ENCODE measurements at places on chromosomes 2 and 18.

- H3K4me1 ChIP-seq, result no peaks in the 10 kb centered on the region
- no peak overlapping the region for H3K27ac ChIP-seq
- H3K36me3 ChIP-seq, result no peaks in the 10 kb centered on the region
- no peak for DNase-seq
- H3K27me3 ChIP-seq, result no peaks in the 10 kb centered on the region
Measured at GRCh38 chr18:23416298-23416697, 36.8 kb upstream of the RIOK3 start.

- DNase-seq, result no peak
- H3K27ac ChIP-seq, result no peak overlapping the region
- no peak overlapping the region for H3K4me3 ChIP-seq
- H3K36me3 ChIP-seq, result no peaks in the 10 kb centered on the region
- H3K27me3 ChIP-seq, result no peaks in the 10 kb centered on the region
- H3K4me1 ChIP-seq, result peaks cover 3% of the 10 kb centered on the region
Measured at GRCh38 chr2:47908682-47909081, 2.4 kb upstream of the FBXO11 start.

- H3K36me3 ChIP-seq, result no peaks in the 10 kb centered on the region
- no peak for DNase-seq
- no peak overlapping the region for H3K4me3 ChIP-seq
- H3K4me1 ChIP-seq, result no peaks in the 10 kb centered on the region
- H3K27me3 ChIP-seq, result no peaks in the 10 kb centered on the region
Measured at GRCh38 chr2:184938221-184938985, 340.1 kb downstream of the ZNF804A start.

- no peak for DNase-seq
- H3K4me1 ChIP-seq, result no peaks in the 10 kb centered on the region
- H3K36me3 ChIP-seq, result no peaks in the 10 kb centered on the region
- H3K27ac ChIP-seq, result no peak overlapping the region
- H3K27me3 ChIP-seq, result peaks cover 7% of the 10 kb centered on the region
- H3K4me3 ChIP-seq, result no peak overlapping the region
Measured at GRCh38 chr2:112733456-112733855, 12.6 kb downstream of the NT5DC4 start.

- H3K36me3 ChIP-seq, result no peaks in the 10 kb centered on the region
- no peak overlapping the region for H3K27ac ChIP-seq
- no peak overlapping the region for H3K4me3 ChIP-seq
- no peaks in the 10 kb centered on the region for H3K27me3 ChIP-seq
Measured at GRCh38 chr2:15092691-15093090, 460.2 kb downstream of the LRATD1 start.

DNA sequence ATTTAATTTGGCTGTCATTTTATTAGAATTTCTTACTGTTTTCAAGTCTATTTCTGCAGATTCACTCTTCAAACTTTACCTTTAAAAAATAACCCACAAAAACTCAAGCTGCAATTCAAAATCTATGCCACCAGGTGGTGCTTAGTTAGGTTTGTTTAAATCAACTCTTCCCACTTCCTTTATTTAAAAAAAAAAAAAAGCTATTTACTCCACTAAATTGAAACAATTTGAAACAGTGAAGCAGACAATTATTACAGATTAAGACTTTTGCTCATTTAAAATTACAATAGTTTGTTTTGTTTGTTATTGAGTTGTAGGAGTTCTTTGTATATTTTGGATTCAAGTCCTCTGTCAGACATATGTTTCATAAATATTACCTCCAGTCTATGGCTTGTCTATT lies 300.0 kb downstream of the PDE11A start:
- H3K36me3 ChIP-seq, result no peaks in the 10 kb centered on the region
- H3K27ac ChIP-seq, result no peak overlapping the region
- peaks cover 4% of the 10 kb centered on the region for H3K27me3 ChIP-seq
- H3K4me1 ChIP-seq, result no peaks in the 10 kb centered on the region
- no peak for DNase-seq

DNA sequence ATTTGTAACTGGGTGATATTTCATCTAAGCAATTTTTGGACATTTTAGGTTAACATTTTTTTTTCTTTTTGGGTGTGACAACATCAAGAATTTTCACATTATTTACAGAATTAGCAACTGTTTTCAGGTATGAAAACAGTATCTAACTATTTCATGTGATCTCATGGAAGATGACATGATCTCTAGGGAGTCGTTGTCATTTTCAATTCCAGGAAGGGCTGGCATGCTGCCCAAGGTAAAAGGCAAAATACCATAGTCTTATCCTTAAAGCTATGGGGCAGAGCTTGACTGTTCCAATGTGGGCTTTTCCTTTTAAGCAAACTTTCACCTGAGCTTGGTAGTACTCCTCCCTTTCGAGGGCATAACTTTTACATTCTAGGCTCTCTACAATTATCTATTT lies 443.7 kb downstream of the DSEL start:
- no peak for DNase-seq
- H3K4me1 ChIP-seq, result no peaks in the 10 kb centered on the region
- H3K36me3 ChIP-seq, result no peaks in the 10 kb centered on the region
- H3K4me3 ChIP-seq, result no peak overlapping the region
- H3K27ac ChIP-seq, result no peak overlapping the region

DNA sequence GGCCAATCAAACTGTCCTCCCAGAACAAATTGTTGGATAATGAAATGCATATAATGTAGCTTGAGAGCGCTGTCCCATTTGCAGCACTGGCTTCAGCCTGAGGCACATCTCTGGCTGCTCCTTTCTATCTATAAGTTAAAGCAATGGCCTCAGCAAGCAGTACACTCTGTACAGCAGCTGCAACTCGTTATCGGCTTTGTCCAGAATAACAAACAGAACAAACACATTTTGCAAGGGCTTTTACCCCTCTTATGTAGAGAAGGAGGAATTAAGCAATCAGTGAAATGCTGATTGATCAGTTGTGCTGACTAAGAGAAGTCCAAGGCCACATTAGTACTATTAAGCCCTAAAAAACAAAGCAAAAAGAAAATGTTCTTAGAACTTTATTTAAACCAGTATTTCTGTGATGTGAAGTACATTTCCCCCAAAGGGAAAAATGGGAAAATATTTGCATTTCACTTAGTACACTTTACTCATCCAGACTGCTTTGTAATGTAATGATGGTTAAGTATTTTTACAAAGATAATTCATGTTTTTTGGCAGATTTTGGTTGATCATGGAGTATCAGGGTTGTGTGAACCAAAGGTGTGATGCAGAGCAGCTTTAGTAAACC lies 15.0 kb upstream of the CPS1 start:
- H3K27ac ChIP-seq, result no peak overlapping the region
- no peak overlapping the region for H3K4me3 ChIP-seq
- H3K4me1 ChIP-seq, result no peaks in the 10 kb centered on the region
- no peaks in the 10 kb centered on the region for H3K36me3 ChIP-seq
- no peaks in the 10 kb centered on the region for H3K27me3 ChIP-seq

GRCh38 chr2:20425371-20425881 lies 21.4 kb upstream of the RHOB start:
- no peak overlapping the region for H3K27ac ChIP-seq
- no peaks in the 10 kb centered on the region for H3K36me3 ChIP-seq
- no peaks in the 10 kb centered on the region for H3K27me3 ChIP-seq
- peaks cover 19% of the 10 kb centered on the region for H3K4me1 ChIP-seq

- no peaks in the 10 kb centered on the region for H3K27me3 ChIP-seq
- no peak for DNase-seq
- no peaks in the 10 kb centered on the region for H3K4me1 ChIP-seq
- H3K36me3 ChIP-seq, result no peaks in the 10 kb centered on the region
- no peak overlapping the region for H3K27ac ChIP-seq
Measured at GRCh38 chr2:214536625-214537024, 125.8 kb downstream of the VWC2L start.

DNA sequence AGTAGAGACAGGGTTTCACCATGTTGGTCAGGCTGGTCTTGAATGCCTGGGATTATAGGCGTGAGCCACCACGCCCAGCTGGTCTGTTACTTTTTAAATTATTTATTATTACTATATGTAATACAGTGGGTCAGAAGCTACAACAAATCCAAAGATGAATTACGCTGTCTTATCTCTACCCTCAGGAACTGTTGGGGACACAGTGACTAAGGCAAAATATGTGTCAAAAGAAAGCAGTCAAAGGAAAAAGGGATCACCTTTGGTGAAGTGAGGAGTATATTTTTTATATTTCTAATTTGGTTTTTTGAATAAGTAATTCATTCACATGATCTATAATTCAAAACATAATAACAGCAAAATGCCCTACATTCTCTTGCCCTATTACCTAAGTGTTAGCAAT lies 4.7 kb downstream of the CREB1 start:
- no peak overlapping the region for H3K4me3 ChIP-seq
- H3K27ac ChIP-seq, result peak overlapping the region; percentile 85
- H3K36me3 ChIP-seq, result no peaks in the 10 kb centered on the region
- H3K27me3 ChIP-seq, result no peaks in the 10 kb centered on the region

DNA sequence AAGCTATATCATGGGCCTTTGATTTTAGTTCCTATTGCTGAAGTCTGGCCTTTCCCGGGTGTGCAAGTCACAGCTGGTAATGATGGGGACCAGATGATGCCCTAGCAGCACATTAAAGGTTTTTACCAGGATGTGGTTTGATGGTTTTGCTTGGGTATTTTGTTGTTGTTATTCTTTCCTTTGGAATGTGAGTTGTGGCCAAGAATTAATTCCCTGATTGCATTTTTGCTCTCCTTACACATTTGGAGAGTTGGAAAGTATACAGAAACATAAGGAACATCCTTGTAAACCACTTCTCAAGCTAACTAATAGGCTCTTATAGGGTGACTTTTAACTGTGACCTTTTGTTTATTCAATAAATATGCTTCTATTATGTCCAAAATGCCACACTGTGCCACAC lies 154.1 kb upstream of the MMADHC start:
- no peaks in the 10 kb centered on the region for H3K27me3 ChIP-seq
- DNase-seq, result no peak
- H3K4me3 ChIP-seq, result no peak overlapping the region
- H3K36me3 ChIP-seq, result no peaks in the 10 kb centered on the region

DNA sequence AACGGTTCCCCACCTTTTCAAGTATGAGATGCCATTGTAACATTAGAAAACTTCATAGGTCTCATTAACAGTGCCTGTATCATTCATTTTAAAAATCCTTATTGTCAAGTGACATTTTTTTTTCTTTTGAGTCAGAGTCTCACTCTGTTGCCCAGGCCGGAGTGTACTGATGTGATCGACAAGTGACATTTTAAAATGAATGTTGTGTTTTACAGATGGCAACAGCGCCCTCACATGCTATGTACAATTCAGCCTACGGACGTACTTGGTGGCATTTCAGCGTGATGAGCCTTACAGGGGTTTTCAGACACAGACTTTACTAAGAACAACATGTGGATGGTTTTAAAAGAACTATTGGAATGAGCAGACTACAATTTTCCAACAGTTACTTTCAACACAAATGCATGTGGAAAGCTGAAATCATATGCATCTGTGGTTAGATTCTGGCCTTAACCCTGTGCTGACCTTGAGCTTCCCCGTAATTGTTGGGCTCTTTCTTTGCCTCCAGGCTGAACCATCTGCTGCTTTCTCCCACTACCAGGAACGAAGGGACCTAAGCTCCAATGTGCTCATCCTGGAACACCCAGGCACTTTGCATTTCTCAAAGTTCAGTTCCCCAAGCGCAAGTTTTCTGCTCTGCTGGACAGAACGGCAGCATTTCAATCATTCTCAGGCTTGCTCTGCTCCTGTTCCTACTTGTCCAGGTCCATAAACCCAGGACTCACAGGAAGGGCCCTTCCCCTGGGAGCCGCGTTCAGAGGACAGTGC lies 119.9 kb upstream of the NDUFV2 start:
- no peak for DNase-seq
- no peak overlapping the region for H3K4me3 ChIP-seq
- no peaks in the 10 kb centered on the region for H3K4me1 ChIP-seq
- H3K27ac ChIP-seq, result no peak overlapping the region
- peaks cover 4% of the 10 kb centered on the region for H3K27me3 ChIP-seq

DNA sequence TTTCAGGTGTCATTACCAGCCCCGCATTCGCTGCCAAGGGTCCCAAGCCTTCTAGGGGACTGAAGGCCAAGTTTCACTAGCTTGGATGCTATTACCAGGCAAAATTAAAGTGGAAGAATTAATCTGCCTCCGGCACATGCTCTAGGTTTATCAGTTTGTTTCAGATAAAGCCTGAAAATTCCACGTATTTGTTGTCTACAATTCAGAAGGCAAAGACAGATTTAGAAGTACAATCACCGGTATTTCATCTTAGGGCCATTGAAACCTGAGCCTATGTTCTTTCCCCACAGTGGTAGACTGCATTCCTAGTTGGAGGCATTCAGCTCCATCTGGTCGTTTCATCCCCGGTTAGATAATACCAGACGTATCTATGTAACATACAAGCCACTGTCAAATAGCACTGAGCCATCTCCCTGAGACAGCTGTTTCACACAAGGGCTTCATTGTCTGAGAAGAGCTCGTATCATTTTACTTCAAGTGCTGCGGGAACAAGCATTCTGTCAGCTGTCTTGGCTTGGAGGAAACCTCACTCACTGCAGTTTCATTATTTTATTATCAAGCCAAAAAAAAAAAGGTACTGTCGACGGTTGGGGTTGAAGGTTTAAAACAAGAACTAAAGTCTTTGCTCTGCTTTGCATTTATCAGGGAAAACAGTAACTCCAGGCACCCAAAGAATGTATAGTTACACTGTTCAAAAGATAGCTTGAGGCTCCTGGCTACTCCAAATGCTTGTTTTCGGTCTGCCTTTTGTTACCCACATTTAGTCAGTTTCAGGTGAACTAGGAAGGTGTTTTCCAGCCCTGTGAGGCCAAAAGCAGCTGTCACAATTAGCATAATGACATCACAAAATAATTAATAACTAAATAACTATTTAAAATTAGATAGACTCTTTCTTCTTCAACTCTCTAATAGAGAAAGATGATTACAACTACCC lies 76.7 kb downstream of the TGIF1 start:
- H3K27me3 ChIP-seq, result no peaks in the 10 kb centered on the region
- DNase-seq, result no peak

DNA sequence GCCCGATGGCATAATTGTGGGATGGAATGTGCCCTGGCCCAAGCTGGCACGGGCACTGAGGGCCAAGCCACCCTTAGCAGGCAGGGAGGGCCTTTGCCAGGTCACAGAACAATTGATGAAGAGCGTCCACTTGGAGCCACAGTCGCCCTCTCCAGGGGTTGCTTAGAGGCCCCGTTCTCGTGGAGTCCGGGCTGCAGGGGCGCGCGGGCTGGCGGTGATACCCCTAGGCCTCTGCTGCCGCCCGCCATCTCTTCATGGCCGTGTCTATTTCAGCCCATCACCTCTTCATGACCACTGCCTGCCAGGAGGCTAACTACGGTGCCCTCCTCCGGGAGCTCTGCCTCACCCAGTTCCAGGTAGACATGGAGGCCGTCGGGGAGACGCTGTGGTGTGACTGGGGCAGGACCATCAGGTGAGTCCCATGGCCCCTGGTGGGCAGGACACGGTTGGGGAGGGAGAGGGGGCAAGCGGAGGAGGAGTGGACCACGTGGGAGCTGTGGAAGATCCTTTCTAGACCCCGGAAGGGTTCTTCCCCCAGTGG lies 17.6 kb downstream of the RAMP1 start:
- no peaks in the 10 kb centered on the region for H3K36me3 ChIP-seq
- no peaks in the 10 kb centered on the region for H3K27me3 ChIP-seq
- H3K27ac ChIP-seq, result no peak overlapping the region
- DNase-seq, result no peak
- no peak overlapping the region for H3K4me3 ChIP-seq
